ENCODE measurements at places on chromosomes 7 and 10.

DNA sequence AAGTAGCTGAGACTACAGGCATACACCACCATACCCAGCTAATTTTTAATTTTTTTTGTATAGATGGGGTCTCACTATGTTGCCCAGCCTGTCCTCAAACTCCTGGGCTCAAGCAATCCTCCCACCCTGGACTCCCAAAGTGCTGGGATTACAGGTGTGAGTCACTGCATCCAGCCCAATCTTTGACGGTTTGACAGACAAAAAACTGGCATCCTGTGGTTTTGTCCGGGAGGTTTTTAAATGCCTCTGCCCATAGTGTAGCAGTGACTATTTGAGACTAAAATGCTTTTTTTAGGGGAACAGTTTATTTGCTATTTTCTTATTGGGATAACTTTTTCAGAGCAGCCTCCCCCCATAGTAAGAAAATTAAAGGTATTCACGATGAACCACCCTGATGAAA, 523.7 kb upstream of the GALNT17 start:
- DNase-seq, result no peak

- DNase-seq, result no peak
These were observed 751.9 kb upstream of the POT1 start for GRCh38 chr7:125681508-125681907.

- no peak for DNase-seq
These were observed 692.6 kb downstream of the ZWINT start for GRCh38 chr10:55668326-55668922.

DNA sequence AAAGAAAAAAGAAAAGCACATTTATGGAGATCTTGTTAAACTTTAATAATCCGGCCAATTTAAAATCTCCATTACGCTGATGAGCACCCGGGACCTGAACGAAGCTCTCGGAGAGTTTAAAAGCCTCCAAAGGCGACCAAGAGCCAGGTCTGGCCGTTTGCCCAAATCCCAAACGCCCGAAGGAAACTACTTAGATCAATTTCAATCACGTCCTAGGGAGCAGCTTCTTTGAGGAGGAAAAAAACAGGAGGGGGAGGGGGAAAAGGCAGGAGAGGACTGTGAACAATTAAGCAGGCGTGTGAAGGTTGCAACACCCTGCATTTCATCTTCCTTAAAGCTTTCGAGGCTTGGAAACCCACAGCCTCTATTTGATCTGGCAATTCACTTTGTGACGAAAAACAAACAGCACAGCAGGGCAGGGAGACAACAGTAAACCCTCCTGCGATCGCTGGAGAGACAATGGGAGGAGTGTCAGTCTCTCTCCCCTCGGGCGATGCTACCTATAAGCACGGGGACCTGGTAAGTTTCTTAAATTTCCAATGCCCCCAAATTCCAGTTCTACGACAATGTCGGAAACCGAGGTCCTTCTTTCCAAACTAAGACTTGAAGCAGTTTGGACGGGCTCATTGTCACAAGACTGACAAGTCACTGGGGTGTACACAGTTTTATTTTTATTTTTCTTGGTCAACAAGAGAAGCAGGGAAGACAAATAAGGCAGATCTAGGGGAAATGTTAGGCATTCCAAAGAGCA, 1.2 kb downstream of the KLF6 start:
- no peak for DNase-seq
